ENCODE measurements at places on chromosomes 2 and 18.
A peak's percentile ranks its signal among the peaks of the same experiment; 100 is the strongest.

DNA sequence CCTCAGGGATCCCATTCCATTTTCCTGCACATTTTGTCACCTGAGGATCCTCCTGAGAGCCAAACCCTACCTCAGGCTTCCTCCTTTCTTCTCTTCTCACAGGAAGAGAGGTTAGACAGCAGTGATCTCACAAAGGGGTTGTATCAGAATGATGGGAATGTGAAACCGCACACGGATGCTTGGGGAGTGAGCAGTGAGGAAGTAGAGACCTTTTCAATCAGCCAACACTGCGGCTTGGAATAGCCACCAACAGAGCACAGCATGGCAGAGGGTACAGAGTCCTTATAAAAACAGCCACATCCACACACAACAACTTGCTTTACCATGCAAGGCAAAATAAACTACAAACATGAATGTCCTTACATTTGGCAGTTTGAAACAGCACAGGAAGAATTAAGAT lies 8.7 kb downstream of the TMEM182 start:
- no peak for DNase-seq

DNA sequence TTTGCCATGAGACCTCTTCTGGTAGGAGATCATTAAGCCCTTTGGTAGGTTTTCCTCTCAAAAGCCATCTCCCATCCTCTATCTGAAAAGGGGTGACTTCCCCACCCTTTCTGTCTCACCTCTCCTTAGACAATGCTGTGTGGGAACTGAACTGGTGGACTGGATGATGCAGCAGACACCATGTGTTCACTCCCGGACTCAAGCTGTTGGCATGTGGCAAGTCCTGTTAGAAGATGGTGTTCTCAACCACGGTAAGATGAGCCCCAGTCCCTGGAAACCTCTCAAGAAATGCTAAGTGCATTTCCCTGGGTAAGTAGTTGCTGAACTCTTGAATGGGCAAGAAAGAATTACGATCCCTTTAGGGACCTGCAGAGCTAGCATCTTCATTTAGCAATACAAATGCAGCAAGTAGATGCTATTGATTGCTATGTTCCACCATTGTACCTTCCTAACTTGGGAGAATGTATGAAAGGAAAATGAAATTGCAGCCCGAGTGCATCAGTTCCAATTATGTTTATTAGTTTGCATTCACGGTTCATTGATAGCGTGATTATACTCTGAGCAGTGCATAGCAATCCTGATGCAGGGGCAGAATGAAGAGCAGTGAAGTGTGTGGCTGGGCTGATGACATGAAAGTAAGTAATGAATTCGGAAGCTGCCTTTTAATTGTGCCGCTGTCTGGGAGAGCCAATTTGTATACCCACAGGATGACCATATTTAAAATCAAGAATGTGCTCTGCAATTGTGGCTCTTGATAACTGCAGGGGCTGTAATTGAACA lies 110.0 kb upstream of the MAP3K20 start:
- no peak for DNase-seq

- DNase-seq, result peak; percentile 85
These were observed 103.3 kb upstream of the NCK2 start for GRCh38 chr2:105641389-105641811.

DNA sequence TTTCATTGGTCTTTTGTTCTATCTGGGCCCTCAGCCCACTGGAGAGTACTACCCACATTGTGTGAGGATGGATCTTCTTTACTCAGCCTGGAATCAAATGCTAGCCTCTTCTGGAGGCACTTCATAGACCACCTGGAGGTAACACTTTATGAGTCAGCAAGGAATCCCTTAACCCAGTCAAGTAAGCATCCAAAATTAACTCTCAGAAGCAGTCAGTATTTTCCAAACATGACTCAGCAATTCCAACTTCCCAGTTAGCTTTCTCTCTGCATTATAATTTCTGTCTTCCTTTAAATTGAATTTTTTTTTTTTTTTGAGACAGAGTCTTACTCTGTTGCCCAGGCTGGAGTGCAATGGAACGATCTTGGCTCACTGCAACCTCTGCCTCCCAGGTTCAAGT lies 142.7 kb downstream of the ACKR3 start:
- no peak for DNase-seq

GRCh38 chr2:237754182-237754581 lies 44.4 kb upstream of the RBM44 start:
- no peak for DNase-seq

All from SK-N-SH (cell line).